ENCODE measurements at places on chromosomes 7 and 10.

GRCh38 chr10:48838834-48839233 lies 100.8 kb downstream of the LRRC18 start:
- no peak for DNase-seq

GRCh38 chr10:125823663-125824251 lies 411 bp downstream of the BCCIP start:
- no peak for DNase-seq

GRCh38 chr10:132850246-132850645 lies 64.3 kb upstream of the NKX6-2 start:
- no peak for DNase-seq

GRCh38 chr10:14259696-14260566 lies 70.8 kb downstream of the FRMD4A start:
- no peak for DNase-seq

DNA sequence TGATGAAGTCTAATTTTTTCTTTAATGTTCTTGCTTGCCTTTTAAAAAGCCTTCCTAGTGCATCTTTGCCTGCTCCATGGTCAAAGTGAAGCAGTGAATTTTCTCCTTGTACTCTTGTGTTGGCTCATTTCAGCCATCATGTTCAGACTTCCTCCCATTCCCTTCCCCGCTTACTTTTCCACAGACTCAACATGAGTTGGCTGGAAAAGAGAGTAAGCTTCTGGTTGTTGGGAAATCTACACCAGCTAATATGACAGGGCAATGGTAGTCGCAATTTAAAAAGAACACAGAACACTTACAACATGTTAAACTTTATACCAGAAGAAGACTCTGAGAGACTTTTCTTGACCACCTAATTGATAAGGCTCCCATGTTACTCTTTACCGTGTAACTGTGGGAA lies 24.3 kb upstream of the PDK4 start:
- no peak for DNase-seq

DNA sequence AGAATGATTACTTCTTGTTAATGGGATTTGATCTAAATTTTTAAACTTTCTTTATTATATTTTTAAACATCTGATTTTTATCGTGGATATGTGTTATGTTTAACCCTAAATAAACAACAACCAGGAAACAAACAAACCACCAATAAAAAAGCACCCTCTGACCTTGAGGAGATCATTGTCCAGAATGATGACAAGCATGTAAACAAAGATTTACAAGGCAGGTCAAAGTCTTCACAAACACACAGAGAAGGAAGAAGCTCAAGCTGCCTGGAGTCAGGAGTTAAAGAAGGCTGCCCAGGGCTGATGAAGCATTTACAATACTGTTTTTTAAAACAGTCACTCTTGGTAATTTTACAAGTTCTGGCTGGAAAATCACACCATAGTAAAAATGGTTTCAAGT lies 31.0 kb upstream of the EGFR start:
- no peak for DNase-seq

DNA sequence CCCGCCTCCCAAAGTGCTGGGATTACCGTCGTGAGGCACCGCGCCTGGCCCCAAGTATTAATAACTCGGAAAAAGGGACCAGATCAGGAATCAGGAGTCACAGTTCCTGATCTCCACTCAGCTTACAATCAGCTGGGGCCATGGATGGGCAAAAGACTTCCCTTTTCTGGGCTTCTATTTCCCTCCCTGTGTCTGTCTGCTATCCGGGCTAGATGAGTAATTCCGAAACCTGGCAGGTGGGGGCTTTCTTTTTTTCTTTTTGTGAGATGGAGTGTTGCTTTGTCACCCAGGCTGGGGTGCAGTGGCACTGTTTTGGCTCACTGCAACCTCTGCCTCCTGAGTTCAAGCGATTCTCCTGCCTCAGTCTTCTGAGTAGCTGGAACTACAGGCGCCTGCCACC lies 11.6 kb downstream of the RPS24 start:
- DNase-seq, result no peak

GRCh38 chr7:37706804-37707203 lies 23.2 kb downstream of the GPR141 start:
- DNase-seq, result no peak

- DNase-seq, result no peak
Observed at GRCh38 chr7:107690611-107691010, 30.0 kb downstream of the SLC26A4 start.

DNA sequence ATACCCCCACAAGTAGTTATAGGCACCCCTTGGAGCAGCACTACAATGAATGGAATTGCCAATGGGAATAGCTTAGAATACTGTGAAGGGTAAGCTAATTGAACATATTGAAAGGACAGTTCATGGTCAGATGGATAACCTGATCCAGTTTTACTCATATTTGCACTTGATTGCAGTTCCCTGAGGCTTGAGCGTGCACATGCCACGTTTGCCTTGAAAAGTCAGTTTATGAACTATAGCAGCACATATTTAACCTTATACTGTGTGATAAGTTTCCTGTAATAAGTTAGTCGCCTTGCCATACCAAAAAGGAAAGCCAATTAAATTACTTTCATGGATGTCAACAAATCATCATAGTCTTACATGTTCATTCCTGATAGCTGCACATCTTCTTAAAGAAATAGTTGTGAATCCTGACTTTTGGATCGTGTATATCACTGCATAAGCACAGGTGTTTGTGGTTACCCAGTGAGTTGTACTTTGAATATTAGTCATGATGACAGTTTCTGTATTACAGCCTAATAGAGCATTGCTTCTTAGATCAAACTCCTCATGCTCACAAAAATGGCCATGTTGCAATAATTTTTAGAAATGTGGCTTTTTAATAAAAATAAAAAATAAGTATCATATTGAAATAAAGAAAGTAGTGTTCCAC lies 21.6 kb downstream of the DNTT start:
- DNase-seq, result no peak

DNA sequence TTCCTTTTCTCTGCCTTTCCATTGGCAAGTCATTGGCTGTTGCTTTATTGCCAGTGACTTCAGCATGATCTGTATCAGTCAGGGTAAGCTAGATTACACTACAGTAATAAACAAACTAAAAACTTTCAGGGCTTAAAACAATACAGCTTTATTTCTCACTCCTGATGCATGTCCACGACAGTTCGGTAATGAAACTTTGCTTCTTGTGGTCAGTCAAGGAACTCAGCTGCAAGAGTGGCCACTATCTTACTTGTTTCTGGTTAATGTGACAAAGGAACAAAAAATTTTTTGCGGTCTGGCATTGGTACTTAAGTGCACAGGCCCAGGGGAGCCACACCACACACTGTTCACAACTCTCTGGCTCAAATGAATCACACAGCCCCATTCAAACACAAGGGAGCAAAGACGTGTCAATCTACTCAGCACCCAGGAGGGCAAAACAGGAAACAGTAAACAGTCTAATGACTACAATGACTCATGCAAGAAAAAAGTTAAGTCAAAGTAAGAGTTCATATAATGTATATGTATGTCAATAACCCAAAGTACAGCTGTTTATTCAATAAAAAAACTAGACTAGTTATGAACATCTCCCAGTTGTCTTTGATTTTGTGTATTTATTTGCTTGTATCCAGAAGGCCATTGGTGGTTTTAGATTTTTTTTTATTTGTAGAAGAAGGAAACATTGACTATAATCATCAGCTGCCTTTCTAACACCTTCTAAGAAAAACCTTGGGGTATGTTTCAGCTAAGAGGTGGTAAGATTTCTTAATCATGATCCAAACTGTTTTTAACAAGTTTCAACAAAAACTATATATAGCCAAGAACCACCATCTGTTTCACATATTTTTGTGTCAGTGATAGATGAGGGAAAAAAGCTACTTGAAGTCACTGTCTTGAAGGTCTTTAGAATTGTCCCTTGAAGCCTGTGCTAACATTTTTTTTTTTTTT lies 134.4 kb upstream of the FAM3C start:
- DNase-seq, result no peak

DNA sequence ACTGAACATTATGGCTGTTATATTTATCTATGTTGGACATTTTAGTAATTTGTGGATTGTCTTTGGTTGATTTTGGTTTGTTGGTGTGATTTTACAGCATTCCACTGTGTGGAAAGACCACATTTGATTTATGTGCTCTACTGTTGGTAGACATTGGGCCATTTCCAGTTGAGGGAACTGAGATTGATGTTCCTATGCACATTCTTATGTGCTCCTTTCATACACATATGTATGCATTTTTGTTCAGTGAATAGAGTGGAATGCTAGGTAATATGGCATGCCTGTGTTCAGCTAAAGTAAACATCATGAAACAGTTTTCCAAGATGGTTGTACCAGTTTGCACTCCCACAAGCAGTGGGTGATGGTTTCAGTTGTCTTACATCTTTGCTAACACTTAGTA lies 15.1 kb downstream of the CACNB2 start:
- no peak for DNase-seq

DNA sequence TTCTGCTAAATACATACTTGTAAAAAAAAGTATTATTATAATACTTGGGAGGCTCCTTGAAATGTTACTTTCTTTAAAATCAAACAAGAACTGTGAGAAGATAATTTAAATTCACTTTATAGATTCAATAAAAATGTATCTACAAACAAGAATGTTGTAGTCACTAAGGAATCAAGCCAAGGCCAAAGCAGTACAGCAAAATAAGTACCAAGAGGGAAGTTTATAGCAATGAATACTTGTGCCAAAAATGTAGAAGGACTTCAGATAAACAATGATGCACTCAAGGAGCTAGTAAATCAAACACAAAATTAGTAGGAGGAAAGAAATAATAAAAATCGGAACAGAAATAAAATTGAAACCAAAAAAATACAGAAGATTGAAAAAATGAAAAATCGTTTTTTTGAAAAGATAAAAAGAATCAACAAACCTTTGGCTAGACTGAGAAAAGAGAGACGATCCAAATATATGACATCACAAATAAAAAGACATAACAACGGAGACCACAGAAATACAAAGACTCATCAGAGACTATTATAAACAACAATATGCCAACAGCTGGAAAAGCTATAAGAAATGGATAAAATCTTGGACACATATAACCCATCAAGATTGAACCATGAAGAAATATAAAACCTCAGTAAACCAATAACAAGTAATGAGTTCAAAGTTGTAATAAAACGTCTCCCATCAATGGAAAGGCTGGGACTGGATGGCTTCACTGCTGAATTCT lies 286.0 kb upstream of the TMEM229A start:
- DNase-seq, result no peak

GRCh38 chr10:119189811-119190282 lies 11.2 kb upstream of the PRDX3 start:
- no peak for DNase-seq

DNA sequence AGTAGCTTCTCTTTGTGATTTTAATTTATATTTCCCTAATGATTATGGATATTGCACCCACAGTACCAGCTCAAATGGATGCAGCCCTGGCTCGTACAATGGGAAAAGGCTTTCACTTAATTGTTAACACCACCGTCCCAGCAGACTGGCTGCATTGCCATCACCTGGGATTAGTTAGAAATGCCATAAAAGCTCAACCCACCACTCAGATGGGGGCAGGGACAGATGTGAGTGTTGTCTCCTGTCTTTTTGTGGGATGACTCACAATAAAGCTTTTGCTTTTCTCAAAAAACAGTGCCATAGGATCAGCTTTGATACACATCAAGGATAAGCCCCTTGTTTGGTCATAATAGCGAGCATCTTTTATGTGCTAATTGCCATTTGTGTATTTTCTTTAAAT lies 729.1 kb downstream of the TNS3 start:
- no peak for DNase-seq

- no peak for DNase-seq
Observed at GRCh38 chr10:58851606-58852005, 324.8 kb upstream of the PHYHIPL start.

GRCh38 chr7:47091141-47091540 lies 490.8 kb downstream of the TNS3 start:
- DNase-seq, result no peak

- DNase-seq, result no peak
Observed at GRCh38 chr10:62585211-62585775, 211.1 kb downstream of the ZNF365 start.

DNA sequence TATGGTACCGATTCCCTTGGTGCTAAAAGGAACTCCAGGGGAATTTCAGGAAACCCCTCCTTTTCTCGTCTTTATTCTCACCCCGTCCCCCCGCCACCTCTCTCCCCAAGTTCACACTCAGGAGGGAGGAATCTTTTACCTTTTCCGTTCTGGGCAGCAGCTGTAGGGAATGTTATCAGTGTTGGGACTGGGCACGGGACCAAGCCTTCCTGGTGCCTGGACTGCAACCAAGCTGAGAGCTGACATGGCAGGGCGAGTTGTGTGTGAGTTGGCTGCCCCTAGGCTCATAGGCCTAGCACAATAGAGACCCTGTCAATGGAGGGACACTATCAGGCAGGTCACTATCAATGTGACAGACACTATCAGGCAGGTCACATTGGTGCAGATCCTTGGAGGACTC lies 121.4 kb downstream of the TCF7L2 start:
- no peak for DNase-seq

DNA sequence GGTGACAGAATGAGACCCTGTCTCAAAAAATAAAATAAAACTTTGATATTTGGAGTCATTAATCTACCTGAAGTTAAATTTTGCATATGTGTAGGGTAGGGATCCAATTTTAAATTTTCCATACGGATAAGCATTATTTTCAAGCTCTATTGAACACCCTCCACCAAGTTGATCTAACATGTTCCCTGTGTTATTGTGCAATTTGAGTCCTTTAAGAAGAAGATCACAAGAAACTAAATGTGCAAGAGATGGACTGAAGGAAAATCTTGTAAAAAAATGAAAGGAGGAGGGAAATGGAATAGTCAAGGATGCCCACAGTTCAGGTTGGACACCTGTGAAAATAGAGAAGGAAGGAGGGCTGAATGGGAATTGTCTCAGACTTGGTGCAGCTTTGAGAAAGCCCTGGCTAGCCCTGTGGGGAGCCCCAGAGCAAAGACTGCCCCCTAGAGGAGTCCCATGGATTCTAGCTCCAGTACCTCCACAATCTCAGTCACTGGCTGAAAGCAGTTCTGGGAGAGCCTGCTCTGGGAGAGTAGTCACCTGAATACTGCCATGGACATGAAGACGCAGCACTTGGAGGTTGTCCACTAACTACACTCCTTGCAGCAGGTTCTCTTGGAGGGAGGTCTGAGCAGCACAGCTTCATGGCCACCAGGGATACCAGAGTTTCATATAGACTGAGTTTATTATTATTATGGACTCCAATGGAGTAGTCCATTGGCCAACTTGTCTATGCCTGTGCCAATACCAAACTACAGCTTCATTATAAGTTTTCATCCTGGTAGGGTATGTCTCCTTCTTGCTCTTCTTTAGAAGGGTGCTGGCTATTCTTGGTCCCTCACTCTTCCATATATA lies 5.7 kb upstream of the TIAL1 start:
- DNase-seq, result no peak
